ENCODE measurements at places on chromosomes 1 and 21. TPM values are rescaled to one million over a fixed set of nuclear protein-coding genes. Genes with fewer than 3 reads are reported as not detected.
A peak's percentile ranks its signal among the peaks of the same experiment; 100 is the strongest.

DNA sequence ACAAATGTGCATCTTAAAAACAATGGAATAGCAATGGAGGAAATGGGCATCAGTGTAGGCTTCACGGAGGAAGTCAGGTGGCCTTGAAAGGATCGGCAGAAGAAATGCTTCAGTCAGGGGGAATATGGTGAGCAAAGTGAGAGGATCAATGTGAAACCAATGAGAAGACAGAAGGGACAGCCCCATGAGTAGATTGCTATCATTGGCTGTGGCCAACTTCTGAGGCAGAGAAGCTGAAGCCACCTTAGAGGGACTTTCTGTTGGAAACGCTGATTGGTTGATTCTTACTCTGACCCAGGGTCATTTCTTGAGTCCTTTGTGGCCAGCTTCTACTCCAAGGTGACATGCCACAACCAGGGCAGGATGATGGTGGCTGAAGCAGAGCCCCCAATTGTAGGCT, 130.7 kb upstream of the ZNF648 start:
- no peaks in the 10 kb centered on the region for H3K4me1 ChIP-seq
- no peaks in the 10 kb centered on the region for H3K36me3 ChIP-seq
- H3K27ac ChIP-seq, result no peak overlapping the region
- no peak overlapping the region for H3K4me3 ChIP-seq
- no peak for DNase-seq
- H3K27me3 ChIP-seq, result no peaks in the 10 kb centered on the region

The RNU1-3 gene
- total RNA-seq, result 4,982 TPM

GRCh38 chr1:154822717-154823116, 47.4 kb downstream of the KCNN3 start:
- H3K27me3 ChIP-seq, result no peaks in the 10 kb centered on the region
- no peak overlapping the region for H3K27ac ChIP-seq
- H3K4me3 ChIP-seq, result no peak overlapping the region

The CAMSAP2 gene
- total RNA-seq, result 4.4 TPM

The MRPL20 gene
- total RNA-seq, result 99.9 TPM

The CEP170 gene
- total RNA-seq, result 38.2 TPM

DNA sequence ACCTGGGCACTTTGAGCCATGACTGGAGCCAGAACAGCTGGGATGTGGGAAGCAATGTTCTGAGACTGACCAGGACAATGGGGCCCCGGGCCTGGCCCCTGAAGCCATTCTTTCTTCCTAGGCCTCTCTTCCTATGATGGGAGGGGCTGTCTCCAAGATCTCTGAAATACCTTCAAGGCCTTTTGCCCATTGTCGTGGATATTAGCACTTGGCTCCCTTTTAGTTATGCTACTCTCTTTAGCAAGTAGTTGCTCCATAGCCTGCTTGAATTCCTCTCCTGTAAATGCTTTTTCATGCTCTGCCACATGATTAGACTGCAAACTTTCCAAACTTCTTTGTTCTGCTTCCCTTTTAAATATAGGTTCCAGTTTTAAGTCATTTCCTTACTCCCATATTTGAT, 262.9 kb upstream of the CACYBP start:
- no peak for DNase-seq
- no peaks in the 10 kb centered on the region for H3K27me3 ChIP-seq
- H3K4me1 ChIP-seq, result peaks cover 5% of the 10 kb centered on the region
- H3K4me3 ChIP-seq, result no peak overlapping the region

GRCh38 chr1:71357708-71358107, 276.9 kb upstream of the ZRANB2 start:
- H3K27ac ChIP-seq, result no peak overlapping the region
- no peaks in the 10 kb centered on the region for H3K4me1 ChIP-seq
- no peaks in the 10 kb centered on the region for H3K27me3 ChIP-seq
- no peak overlapping the region for H3K4me3 ChIP-seq

- H3K27ac ChIP-seq, result no peak overlapping the region
- H3K36me3 ChIP-seq, result no peaks in the 10 kb centered on the region
- DNase-seq, result no peak
- peaks cover 5% of the 10 kb centered on the region for H3K4me1 ChIP-seq
- H3K4me3 ChIP-seq, result no peak overlapping the region
Measured at GRCh38 chr1:223611936-223612335, 53.6 kb downstream of the CAPN8 start.

GRCh38 chr21:31597683-31598082, 61.8 kb upstream of the SOD1 start:
- no peak for DNase-seq
- no peak overlapping the region for H3K27ac ChIP-seq
- no peak overlapping the region for H3K4me3 ChIP-seq
- no peaks in the 10 kb centered on the region for H3K4me1 ChIP-seq
- H3K36me3 ChIP-seq, result no peaks in the 10 kb centered on the region

GRCh38 chr21:43994085-43994484, 18.0 kb upstream of the TRAPPC10 start:
- H3K27ac ChIP-seq, result no peak overlapping the region
- H3K4me3 ChIP-seq, result no peak overlapping the region
- DNase-seq, result no peak
- no peaks in the 10 kb centered on the region for H3K27me3 ChIP-seq

DNA sequence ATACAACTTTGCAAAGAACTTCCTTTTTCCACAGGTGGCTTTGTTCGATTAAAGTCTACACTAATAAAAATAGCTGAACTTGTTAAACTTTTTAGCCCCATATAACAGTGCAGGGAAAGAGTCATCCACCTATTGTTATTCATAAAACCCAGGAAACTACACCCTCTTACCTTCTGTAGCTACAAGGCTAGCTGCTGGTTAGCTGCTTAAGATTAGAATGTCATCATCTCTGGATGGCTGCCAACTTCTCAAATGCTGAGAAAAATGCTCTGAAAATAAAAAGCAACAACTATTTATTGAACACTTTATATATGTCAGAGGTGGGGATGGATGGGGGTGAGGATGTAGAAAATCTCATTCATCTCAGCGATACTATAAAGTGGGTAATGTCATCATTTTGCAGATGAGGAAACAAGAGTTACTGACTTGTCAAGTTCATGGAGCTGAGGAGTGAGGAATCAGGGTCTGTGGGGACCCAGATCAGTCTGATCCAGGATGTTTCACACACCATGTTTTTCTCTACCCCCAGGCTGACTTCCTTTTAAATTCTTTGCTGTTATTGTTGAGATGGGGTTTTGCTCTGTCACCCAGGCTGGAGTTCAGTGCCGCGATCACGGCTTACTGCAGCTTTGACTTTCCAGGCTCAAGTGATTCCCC, 17.1 kb downstream of the ATP5PF start:
- H3K36me3 ChIP-seq, result peaks cover 10% of the 10 kb centered on the region
- no peaks in the 10 kb centered on the region for H3K27me3 ChIP-seq
- no peaks in the 10 kb centered on the region for H3K4me1 ChIP-seq

DNA sequence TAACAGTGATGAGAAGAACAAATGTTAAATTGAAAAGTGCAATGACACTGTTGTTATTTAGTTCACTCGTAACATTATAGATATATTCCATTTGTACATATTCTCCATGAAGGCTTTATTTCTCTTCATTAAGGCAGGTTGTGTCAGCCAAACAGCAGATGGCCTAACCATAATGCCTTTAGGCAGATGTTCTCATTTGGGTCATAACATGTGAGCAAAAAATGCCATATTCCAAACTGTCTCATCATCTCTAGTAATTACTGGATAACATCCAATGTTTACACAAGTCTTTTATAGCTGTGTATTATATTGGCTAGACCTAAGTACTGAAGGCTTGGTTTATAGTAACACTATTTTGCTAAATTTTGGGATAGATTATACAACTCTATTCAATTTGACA, 87.2 kb upstream of the CHODL start:
- H3K27me3 ChIP-seq, result no peaks in the 10 kb centered on the region
- DNase-seq, result no peak
- no peak overlapping the region for H3K27ac ChIP-seq
- H3K36me3 ChIP-seq, result no peaks in the 10 kb centered on the region
- no peak overlapping the region for H3K4me3 ChIP-seq
- peaks cover 4% of the 10 kb centered on the region for H3K4me1 ChIP-seq

DNA sequence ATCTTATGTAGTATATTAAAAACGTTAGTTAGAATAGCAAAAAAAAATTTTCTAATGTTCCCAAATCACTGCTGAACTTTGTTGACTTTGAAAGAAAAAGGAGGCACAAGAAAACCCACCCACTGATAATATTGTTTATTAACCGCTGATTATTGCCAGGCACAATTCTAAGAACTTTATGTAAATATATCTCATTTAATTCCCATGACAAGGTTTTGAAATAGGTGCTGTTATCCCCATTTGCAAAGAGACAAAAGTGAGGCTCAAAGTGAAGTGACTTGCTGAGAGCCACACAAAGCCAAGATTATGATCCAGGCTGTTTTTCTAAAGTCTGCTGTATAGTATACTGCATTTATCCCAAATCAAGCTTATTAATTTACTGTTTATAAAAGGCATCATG, 56.4 kb downstream of the SASS6 start:
- no peaks in the 10 kb centered on the region for H3K27me3 ChIP-seq
- no peaks in the 10 kb centered on the region for H3K4me1 ChIP-seq
- H3K27ac ChIP-seq, result no peak overlapping the region
- peaks cover 87% of the 10 kb centered on the region for H3K36me3 ChIP-seq
- H3K4me3 ChIP-seq, result no peak overlapping the region

- H3K4me3 ChIP-seq, result no peak within 1 kb of the TSS
- peaks cover 4% of the 10 kb centered on the region for H3K27me3 ChIP-seq
- peaks cover 18% of the 10 kb centered on the region for H3K4me1 ChIP-seq
- no peak within 1 kb of the TSS for H3K27ac ChIP-seq
- no peaks in the 10 kb centered on the region for H3K36me3 ChIP-seq
- DNase-seq, result no peak
Measured at GRCh38 chr21:44551340-44551961, at the start of gene KRTAP10-2. Gene KRTAP10-2, minus strand, starts transcription at chr21:44551505. Its CDS starts 47 bp downstream, at chr21:44551458.

GRCh38 chr1:22919341-22920025, 53.2 kb downstream of the LACTBL1 start:
- DNase-seq, result no peak
- no peaks in the 10 kb centered on the region for H3K4me1 ChIP-seq
- H3K27ac ChIP-seq, result no peak overlapping the region

DNA sequence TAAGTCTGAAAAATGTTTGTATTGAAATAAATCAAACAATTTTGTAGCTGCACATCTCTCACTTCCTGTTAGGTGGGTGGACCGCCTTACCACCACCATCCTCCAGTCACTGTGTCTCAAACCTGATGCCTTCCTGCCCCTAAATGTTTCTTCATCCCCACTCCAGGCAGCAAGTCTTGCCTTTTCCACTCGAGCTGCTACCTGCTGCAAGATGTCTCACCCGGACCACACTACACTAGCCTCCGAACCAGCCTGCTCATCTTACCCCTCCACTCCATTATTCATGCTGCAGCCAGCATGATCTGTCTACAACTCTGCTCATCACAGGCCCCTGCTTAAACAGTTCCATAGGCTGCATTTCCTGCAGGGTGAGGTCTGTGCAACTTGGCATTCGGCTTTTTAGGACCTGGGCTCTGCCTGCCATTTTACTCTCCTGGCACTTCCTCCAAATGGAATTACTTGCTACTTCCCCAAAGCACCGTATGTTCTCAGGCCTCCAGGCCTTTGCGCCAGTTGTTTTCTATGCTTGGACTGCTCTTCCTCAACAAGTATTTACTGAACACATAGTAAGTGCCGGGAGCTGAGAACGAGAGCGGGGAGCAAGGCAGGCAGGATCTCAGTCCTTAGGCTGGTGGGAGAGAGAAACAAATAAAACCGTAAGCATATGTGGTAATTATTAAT, 5.2 kb upstream of the SF3A3 start:
- peak overlapping the region; percentile 5 for H3K27ac ChIP-seq
- no peak overlapping the region for H3K4me3 ChIP-seq
- DNase-seq, result no peak
